ENCODE measurements at places on chromosomes 7 and 10.

- DNase-seq: no peak
Measured at GRCh38 chr7:99190359-99191009, 17.4 kb downstream of the KPNA7 start.

GRCh38 chr7:93725954-93726353 lies 151.4 kb upstream of the CALCR start:
- DNase-seq: no peak

GRCh38 chr7:27709137-27710075 lies 30.6 kb upstream of the TAX1BP1 start:
- no peak for DNase-seq

DNA sequence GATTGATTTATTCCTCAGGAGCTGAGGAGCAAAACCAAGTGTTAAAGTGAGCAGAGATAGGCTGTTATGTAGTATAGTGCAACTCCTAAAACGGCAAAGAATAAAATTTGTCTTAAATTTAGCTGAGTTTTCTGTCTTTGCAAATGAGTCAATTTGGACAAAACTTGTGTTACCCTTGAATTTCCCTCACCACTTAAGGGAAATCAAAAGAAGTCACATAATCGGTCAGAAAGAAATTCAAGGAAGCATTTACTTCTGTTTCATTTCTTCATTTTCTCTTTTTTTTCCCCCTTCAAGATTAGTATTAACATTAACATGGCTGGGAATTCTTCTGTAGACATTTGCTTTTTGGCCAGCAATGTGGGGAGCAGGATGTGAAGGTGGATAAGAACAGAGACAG lies 13.9 kb downstream of the LSMEM1 start:
- DNase-seq: no peak

- no peak for DNase-seq
Measured at GRCh38 chr7:108434010-108434409, 22.2 kb downstream of the NRCAM start.

GRCh38 chr10:7288060-7288690 lies 122.7 kb downstream of the SFMBT2 start:
- no peak for DNase-seq

DNA sequence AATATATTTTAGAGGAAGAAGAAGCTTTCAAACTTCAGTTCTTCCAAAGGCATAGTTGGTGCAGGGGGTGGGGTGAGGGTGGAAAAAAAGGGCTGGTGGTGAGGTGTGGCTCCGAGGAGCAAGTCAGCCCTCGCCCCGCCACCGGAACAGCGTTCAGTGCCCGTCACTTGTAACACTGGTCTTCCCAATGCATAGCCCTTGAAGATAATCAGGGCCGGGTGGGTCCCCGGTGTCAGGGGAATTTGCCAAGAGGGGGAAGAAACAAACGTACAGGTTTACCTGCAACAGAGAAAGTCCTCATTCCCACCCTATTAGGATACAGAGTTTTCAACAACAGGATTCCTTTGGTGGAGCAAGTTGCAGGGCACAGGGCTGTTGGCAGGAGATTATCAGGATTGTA lies 1.5 kb downstream of the SVOPL start:
- no peak for DNase-seq

DNA sequence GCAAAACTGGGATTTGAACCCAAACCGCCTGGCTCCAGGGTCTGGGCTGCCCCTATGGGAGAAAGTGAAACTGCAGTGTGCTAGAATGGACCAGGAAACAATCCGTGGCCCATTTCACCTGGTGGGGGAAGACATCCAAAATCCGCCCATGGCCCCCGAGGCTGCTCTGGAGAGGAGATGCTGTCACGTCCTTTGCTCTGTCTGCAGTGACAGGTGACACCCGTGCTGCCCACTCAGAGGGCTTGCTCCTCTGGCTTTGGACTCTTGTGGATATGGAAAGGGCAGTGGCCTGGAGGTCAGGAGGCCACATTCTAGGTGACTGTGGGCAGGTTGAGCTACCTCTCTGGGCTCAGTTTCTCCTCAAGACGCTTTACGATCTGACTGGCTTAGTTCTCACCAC lies 151.2 kb upstream of the GPR26 start:
- DNase-seq: no peak

DNA sequence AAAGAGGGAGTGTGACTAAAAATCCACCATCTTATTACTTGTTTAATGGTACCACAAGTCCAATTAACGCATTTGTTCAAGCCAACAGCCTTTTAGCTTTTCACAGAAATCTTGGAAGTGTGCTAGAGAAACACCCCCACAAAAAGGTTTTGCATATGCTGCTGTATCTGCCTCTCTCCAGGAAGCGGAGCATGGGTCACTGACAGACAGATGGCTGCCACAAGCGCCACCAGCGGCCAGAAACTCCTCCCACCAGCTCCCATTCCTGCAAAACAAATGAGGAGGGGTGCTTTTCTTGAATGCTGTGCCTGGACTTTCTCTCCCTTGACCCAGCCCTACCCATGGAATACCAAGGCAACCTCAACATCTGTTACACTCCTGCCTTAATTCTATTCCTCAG lies 176.3 kb upstream of the LRGUK start:
- no peak for DNase-seq

GRCh38 chr10:110735620-110736027 lies 91.5 kb downstream of the RBM20 start:
- no peak for DNase-seq

DNA sequence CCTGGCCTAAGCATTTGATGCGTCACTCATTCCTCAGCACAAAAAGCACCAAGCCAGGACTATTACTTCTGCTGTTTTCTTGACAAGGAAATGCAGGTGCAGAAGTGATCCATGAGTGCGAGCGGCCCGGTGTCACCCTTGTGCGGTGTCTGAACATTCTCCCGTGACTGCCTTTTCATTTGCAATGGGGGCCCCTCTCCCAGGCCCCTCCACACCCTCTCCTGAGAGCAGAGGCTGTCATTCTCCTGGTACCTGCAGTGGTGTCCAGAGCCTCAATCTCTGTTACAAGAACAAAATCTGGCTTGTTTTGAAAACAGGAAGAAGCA lies 213.1 kb downstream of the DIP2C start:
- no peak for DNase-seq

DNA sequence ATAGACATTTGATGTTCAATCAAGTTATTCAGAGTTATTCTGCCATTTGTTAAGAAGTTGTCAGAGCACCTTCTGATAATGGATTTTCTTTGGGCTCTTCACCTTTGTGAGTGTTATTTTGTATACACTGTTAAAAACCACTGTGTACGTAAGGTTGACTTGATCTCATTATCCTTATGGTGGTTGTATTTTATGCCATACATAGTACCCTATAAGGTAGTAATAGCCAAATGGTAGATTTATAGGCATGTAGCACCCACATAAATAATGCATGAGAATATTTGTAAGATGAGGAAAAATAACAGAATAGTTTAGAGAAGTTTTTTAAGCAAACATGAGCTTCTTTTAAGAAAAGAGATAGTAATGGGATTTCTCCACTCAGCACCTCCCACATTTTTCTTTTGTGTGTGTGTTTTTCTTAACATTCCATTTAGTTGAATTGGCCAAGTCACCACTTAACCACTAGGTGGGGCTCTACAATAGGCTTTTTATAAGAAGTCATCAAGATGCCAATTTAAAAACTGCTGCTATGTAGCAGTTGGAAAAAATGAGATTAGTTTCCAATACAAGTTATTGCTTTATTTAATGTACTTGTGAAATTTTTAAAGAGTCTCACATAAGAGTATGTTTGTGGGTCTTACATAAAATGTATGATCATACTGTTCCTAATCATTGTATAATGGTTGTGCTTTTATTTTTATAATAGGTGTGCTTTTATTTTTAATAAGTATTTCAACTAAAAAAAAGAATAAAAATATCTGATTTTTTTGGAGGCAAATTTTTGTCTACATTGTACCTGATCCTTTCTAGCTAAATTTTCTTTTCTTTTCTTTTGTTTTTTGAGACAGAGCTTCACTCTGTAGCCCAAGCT lies 41.1 kb upstream of the STMP1 start:
- DNase-seq: peak; percentile 65

All from NCI-H2081 (cell line).